ENCODE measurements at places on chromosomes 3 and 15.
A peak's percentile ranks its signal among the peaks of the same experiment; 100 is the strongest.

DNA sequence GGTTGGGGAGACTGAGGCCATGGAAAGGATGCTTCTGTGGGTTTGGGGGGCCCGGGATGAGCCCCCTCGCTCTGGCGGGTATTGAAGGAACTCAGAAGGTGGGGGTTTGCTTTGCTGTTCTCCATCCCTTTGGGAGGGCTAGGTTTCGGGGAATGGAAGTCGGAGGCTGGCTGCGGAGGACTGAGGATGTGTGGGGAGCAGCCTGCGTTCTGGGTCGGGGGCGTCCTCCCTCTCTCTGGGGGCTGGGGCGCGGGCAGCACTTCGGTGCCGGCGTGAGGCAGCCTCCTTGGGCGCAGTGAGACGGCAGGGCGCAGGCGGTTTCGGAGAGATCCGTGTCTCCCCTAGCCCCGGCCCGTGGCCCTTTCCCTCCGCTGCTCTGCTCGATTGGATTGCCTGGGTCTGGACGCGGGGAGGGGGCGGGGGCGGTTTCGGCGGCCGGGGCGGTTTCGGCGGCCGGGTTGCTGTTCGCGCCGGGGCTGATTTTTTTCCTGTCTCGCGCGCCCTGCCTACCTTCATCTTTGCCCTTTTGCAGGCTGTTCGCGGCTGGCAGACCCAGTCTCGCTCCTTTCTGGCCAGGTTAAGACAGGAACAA lies 1.4 kb downstream of the PTPRG start:
- no peak for DNase-seq

DNA sequence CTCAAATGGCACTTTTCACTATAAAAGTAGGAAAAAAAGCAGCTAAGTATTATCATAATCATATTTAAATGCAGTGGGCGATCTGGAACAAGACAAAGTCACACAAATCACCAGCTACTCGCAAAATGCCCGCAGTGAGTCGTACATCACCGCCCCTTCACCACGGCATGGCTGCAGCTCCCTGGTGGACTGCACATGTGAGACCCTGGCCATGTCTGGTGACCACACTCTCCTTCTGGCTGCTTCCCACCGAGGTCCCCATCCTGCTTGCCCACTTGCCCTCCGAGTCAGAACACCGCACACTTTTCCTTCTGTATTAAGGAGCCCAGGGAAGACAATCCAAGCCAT lies 38.6 kb downstream of the ACAA1 start:
- DNase-seq = no peak

DNA sequence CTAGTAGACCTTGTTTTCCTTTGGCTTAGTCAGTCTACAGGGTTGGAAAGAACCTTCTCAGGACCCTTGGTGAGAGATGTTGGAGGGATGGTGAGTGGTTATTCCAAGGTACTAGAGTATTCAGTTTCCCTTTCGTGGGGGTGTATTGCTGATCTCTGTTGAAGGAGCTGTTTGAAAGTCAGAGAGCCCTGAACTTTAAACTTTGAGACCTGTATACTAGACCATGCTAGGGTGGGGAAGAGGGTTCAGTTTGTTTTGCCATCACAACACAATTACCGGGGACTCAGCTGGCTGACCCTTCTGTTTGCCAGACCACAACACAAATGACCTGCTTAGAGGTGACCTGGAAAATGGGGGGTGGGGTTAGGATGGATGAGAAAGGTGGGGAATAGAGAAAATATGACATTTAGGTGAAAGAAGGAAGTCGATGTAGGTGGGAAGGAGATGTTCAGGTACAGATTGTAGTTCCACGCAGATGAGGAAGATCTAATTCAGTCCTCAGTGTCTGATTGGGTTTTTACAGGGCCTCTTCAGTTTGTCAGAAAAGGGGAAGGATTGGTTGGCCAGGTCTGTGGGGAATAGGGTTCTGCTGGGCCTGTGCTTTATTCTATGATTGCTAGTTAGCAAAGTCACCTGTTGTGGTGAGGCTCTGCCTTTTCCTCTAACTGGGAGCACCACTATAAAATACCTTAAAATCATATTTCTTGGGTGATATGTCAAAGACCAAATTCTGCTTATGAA lies 6.8 kb downstream of the UBE2E2 start:
- DNase-seq = no peak

DNA sequence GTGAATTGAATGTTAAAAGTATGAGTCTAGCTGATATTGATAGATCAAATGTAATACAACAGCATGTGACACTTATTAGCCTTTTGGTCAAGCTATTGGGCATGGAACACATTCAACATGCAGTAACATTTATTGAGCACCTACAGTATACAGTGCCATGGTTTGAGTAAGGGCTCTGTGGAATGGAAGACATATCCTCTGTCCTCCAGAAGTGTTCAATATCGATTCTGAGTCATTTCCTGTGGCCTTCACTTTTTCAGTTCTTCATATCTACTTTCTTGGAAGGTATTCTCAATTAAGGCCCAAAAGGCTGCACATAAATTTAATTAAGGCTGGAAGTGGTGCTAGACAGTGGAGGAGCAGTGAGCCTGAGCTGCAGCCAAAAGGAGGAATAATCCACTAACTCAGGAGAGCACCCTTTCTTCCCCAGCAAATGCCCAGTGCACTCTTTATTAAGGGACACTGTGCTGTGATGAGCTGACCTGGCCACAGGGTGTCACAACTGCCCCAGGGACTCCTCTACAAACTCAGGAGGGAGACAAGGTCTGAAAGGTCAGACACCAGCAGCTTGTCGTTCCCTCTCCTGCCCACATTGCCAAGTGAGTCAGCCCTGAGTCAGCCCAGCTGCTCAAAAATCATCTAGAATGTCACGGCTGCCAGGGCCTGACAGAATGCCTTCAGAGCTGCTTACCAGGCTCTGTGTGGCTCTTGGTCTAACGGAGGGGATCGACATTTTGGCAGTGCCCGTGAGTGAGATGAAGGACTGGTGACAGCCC lies 544.8 kb downstream of the AGBL1 start:
- peak; percentile 69 for DNase-seq

GRCh38 chr15:81749716-81750375 lies 296.0 kb downstream of the MEX3B start:
- no peak for DNase-seq

DNA sequence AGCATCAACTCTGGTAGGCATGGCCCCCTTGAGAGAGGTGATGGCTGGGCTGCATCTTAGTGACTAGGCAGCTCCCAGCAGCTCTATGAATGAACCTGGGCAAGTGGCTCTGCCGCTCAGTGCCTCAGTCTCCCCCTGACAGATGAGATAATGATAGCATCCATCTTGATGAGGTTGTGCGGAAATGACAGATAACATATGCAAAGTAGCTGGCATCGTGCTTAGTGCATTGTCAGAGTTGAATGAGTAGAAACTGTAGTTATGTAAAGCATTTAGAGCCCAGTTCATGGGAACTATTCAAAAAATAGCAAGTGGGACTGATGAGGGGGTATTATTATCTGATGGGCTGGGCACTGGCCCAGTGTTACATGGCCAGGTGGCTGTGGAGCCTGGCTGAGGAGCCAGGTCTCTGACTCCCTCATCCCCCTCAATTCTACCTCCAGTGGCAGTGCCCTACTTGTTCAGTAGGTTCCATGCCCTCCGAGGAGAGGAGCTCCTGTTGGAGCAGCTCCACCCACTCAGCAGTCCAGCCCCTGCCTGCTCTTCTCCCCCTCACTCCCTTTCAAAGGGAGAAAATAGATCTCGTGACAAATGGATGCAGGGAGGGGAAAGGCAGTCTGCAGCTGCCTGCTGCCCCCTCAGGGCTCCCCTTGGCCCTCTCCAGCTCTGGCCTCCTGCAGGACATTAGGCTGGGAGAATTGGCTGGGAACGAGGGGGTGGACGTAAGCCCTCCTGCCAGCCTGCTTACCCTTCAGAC lies 6.6 kb downstream of the PRKCD start:
- DNase-seq = no peak

GRCh38 chr3:53554559-53555067 lies 60.2 kb downstream of the CACNA1D start:
- no peak for DNase-seq

DNA sequence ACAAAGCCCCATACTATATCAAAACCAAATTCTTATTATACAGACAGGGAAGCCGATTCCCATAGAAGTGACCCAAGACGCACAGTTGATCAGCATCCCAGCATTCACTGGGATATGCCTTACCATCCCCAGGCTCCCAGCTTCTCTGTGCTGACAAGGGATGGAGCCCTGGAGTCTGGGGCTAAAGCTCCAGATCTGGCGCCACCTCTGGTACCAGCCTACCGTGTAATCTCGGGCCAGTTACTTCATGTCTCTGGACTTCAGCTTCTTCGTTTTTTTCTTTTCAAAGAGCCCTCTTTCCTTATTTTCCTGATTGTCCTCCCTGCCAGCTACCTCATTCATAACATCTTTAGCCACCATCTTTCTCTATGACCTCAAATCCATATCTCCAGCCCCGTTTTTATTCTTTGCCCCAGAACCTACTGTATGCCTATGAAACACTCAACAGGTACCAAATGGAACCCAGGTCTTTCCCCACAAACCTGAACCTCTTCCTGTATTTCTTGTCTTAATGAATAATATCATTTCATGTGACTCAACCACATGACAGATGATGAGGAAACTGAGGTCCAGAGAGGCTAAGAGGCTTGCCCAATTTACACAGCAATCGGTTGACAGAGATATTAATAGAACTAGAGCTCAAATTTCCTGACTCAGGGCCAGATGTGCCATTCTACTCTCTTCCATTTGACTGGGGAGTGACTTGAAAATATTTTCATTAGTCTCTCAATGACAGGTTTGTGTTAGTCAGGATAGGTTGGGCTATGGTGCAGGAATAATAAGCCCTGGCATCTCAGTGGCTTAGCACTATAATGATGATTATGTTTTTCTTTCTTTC lies 85.4 kb upstream of the TLE3 start:
- no peak for DNase-seq

DNA sequence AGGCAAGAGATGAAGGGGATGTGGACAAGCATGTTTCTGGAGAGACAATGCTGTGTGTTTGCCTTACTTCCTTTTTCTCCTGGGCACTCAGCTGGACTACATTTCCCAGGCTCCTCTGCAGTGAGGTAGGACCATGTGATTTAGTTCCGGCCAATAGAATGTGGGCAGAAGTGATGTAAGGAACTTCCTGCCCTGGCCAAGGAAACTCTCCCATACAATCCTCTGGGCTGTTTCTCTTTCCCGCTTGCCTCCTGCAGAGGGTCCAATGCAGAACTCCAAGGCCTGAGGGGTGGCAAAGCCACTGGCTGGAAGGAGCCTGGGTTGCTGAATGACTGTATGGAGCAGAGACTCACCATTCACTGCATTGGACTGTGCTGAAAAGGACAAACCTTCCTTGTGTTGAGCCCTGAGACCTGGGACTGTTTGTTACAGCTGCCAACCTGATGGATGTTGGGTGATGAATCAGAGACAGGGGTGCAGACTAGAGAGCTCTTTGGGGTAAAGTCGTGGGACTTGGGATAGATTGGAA lies 82.7 kb upstream of the SLC6A6 start:
- DNase-seq = no peak

- DNase-seq = no peak
Measured at GRCh38 chr15:66290518-66290917, 2.9 kb upstream of the DIS3L start.

GRCh38 chr3:158535918-158536317 lies 35.1 kb upstream of the MLF1 start:
- DNase-seq = no peak

DNA sequence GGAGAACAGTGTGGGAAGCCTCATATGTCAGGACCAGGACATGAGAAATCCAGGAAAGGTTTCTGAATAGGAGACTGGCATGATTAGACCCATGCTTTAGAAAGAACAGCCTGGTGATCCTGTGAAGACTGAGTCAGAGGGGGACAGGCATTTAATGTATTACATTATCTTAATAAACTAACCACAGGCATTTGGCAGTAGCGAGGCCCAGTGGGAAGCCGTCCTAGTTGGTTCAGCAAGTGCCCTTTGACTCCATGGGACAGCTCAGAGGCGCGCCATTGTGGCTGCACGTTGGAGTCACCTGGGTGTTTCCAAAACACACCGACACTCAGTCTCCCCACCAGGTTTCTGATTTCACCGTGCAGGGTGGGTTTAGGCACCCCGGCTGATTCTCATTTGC lies 90.5 kb upstream of the DGKG start:
- no peak for DNase-seq

- DNase-seq = no peak
Measured at GRCh38 chr3:4540267-4540666, 47.1 kb downstream of the ITPR1 start.

- no peak for DNase-seq
Measured at GRCh38 chr15:80580106-80580505, 115.0 kb upstream of the ABHD17C start.

- peak; percentile 55 for DNase-seq
Measured at GRCh38 chr3:152269831-152270734, 1.4 kb downstream of the MBNL1 start.

GRCh38 chr15:64447536-64448315 lies 12.7 kb upstream of the ZNF609 start:
- DNase-seq = no peak

- DNase-seq = no peak
Measured at GRCh38 chr3:31562525-31562924, 29.8 kb downstream of the STT3B start.

DNA sequence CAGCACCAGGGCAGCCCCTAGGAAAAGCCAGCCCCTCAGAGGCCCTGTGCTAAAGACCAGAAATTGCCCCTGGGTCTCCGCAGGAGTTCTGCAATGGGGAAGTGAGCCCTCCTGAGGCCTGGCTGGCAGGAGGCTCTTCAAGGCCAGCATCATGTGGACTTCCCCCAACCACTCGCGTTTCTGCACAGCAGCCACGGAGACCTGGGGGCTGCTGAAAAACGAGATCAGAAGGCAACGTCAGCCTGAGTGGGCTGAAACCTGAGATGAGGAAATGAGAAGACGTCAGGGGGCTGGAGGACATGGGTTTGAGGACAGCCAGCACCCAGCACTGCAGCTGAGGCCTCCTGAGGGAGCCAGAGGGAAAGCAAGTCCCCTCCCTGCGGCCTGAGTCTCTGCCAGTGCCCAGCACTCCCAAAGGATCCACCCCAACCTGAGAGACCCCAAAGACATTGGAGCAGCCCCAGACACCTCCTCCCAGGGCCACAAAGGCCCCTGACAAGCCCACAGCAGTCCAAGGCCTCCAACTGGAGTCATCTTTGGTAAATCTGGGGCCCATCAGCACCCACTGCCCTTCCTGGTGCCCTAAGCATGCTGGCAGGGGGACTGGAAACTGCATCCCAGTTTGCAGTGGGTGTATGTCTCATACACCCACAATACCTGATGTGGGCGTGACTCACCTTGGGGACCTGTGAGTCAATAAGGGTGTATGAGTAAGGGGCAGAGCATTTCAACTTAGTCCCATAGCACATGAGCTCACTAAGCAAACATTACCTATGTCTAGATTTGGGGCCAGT lies 29.2 kb upstream of the CYP11A1 start:
- peak; percentile 34 for DNase-seq

DNA sequence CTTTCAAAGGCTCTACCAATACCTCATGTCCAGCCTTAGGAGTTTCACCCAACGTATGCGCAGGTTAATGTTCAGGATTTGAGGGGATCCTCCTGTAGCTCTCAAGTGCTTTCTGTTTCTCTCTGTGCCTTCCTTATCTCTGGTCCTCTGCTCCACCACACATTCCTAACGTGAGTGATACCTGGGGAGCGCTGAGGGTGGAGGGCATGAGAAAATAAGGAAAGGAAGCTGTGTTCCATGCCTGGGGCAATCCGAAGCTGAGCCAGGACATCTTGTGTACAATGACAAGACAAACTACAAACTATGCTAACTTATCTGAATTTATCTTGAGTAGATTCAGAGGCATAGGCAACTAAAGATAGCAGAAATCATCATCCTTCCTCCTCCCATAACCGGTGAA lies 136.4 kb downstream of the SST start:
- DNase-seq = no peak

- no peak for DNase-seq
Measured at GRCh38 chr3:53509494-53509893, 15.1 kb downstream of the CACNA1D start.

Measured in CD4-positive, alpha-beta T cell treated with Interleukin-2 at 100 ng/mL for 4 hours (primary cell).